Suppressor macrophage (primary cell): ENCODE measurements at places on chromosomes 16 and 17.

DNA sequence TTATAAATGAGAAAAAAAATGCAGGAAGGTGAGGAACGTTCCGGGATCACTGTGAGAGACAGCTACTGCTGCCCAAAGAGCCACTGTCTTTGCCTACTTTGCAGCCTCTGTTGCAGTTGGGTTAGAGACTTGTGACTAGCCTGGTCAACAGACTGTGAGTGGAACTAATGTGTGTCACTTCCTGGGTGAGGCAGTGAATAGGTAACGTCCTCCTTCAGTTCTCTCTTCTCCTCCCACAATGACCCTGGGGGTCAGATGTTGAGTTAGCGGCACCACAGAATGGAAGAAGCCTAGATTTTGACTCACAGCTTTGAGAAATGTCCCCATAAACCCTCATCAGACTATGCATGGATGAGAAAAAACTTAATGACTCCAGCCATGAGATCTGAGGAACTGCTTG lies 5.2 kb downstream of the C16orf46 start:
- DNase-seq: peak; percentile 44

DNA sequence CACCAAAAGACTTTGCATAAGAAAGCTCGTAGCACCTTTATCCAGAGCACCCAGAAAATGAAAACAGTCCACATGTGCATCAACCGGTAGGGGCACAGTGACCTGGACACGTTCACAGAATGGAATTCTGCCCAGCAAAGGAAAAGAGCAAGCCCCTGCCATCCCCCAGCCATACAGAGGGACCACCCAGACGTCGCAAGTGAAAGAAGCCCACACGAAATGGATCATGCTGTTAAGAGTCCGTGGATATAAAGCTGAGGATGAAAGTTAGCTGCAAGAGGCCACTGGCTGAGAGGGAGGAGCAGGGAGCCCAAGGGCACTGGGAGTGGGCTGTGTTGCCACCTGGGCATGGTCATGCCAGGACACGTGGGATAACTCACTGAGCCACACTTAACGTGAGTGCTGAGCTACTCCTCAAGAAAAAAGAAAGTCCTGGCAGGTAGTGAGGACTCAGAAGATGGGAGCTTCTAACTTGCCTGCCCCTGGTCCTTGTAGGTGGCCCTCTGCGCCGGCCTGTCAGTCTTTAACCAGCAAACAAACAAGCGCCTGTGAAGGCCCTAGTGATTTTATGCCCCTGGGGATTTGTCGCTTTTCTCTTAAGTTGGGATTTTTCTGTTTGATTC lies 190.7 kb downstream of the C16orf95 start:
- no peak for DNase-seq

DNA sequence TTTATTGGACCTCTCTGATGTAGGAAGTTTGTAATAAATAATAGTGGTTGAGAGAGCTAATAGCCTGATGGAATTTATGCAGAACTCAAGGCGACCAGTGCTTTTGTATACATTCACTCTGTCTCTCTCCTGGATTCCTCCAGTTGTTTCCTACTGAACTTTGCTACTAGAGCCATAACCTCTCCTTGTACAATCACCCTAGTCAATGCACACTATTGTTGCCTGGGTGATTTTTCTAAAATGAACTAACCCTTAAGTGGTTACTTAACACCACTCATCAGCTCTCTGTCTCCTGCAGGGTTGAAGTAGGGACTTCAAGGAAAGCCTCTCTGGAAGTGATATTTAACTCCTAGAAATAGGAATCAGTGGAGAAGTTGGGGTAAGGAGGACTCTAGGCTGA lies 9.7 kb downstream of the PHKB start:
- DNase-seq: no peak

DNA sequence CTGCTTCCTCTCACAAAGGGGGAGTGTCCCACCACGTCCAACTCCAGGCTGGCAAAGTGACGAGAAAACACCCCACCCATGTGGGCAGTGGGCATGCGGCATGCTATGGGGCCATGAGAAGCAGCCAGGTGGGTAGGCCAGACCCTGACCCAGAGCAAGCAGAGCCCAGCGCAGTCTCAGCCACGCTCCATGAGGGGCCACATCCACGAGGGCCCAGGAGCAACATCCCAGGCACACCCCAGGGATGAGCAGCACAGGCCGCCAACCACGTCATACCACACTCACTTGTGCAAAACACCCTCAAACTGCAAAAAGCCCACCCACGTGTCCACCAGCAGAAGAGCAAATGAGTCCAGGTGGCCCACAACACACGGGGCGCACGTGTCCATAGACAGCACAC lies 117.0 kb downstream of the ZNF778 start:
- no peak for DNase-seq

GRCh38 chr16:85221771-85222154 lies 109.5 kb upstream of the CIBAR2 start:
- no peak for DNase-seq

DNA sequence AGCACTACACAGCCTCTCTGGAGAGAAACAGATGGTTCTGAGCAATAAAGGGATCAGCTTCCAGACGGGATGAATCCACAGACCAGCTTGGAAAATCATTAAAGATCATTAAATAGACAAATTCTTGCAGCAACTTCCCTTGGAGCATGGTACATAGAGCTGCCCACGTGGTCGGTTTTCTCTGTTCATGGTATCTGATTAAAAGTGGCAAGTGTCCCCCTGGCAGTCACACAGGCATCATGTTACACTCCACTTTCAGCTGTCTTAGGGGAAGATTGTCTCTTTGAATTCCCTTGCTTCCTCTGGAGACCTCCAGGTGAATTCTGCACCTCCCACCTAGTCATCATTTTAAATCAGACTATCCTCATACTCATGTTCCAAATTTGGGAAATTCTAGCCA lies 92.2 kb upstream of the CACNG3 start:
- no peak for DNase-seq

DNA sequence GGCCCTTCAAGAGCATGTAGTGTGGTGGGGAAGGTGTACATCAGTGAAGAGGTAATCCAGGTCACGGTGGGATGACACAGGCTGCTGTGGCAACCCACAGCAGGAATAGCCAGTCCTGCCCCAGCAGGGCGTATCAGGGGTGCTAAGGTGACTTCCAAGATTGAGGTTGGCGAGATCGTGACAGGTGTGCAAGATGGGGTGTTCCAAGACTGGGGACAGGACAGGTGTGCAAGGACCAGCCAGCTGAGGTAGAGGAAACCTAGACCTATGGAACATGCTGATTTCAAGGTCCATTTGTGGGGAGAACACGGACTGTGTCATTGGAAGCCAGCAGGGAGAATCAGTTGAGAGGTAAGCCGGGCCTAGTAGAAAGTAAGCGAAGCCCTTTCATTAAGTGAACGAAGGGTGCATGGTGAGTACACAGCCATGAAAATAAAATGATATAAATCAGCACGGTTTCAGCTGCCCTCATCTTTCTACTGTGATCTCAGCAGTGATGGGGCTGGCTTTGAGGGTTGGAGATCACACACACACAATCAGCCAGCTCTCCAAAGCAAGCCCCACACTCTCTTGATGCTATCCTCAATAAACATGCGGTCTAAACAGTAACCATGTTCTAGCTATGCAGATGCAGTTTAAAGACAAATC lies 497.0 kb downstream of the WWOX start:
- DNase-seq: no peak

DNA sequence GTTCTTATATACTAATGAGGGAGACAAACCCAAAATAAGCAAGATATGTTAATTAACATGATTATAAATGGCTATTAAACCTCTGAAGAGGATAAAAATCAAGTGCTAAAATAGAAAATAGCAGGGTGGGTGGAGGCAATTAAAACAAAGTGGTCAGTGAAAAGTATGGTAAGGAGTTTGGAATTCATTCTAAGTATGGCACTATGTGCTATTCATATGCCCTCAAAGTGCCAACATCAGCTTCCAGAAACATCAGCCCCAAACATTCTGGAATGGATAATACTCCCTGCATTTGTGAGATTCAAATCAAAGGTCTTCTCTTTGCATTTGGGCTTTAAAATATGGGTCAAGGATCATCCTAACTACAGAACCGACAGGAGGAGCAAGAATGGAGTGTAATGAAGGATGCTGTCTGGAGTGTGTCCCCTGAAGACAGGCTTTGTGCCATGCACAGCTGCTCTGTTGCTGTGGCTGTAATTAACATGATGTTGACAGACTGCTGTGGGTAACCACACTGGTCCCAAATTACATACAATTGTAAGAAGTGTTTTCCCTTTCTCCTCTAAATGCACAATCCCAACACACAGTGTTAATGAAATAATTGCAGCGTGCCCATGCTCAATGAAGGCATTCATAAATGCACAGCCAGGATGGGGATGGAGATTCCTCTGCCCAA lies 93.1 kb downstream of the VAT1L start:
- DNase-seq: no peak

- no peak for DNase-seq
Measured at GRCh38 chr16:60295451-60295850, 1561.3 kb upstream of the GOT2 start.

DNA sequence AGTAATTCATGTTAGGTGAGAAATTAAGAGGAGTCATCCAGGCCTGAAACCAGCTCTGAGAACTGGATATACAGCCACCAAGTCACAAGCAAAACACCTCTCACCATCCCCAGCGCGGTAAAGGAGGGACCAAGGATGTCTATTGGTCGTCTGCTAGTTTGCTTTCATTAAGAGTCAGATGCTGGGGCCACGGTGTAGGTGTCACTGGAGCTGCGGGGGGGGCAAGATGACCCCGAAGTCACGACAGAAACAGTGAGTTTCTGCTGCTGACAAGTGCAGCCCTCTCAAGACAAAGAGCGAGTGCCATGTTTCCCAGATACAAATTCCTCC lies 790 bp downstream of the NCBP3 start:
- no peak for DNase-seq

DNA sequence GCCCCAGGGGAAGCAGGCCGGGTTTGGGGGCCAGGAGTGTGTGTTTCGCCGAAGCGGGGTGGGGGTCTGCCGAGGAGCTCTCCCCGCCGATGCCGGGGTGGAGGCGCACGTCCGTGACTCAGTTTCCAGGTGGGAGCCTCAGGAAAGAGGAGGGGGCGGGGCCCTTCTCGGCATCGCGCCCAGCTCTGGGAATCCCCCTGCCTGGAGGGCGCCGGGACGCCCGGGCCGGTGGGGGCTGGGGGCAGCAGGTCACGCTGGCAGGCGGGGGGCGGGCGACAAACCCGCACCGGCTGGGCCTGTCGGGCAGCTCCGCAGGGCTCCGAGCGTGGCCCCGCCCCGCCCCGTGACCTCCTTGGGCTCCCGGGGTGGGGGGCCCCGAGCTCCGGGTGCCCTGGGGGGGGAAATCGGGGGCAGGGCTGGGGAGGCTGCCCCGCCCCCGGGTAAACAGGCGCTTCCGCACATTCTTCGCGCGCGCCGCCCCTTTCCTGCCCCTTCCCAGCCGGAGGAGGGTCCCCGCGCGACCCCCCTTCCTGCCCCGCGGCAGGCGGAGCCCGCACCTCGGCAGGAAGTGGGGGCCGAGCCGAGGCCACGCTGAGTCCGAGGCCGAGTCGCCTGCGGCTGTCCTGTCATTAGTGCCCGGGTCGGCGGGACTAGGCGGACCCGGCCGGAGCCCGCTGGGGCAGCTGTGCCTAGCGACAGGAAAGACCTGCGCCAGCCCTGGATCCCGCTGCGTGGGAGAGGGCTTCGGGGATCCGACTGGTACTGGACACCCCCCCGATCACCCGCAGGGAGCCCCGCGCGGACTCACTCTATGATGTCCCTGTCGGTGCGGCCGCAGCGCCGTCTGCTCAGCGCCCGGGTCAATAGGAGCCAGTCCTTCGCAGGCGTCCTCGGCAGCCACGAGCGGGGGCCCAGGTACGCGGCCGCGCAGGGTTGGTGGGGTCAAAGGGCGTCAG lies 9.3 kb downstream of the RIPOR1 start:
- DNase-seq: peak; percentile 79

GRCh38 chr17:2042390-2042847 lies 597 bp downstream of the OVCA2 start:
- peak; percentile 37 for DNase-seq

DNA sequence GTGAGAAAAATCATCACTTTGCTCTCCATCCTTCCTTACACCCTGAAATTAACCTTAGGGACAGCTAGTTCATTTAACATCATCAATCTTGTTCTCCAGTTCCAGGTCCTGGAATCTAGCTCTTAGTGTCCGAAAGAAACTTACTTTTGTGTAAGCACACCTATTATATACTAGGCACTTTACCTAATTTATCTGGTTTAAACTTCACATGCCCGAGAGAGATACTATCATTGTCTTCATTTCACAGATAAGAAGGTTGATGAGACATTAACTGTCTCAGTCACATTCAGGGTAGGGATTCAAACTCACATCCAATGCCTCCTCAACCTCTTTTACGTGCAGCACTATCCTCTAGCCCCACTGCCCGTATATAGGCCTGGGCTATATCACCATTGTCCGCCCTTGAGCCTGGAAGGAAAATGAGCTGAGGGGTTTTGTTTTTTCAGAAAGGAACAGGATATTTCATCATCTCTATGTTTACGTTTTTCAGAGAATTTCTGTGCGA lies 501 bp upstream of the AP2B1 start:
- DNase-seq: no peak

- DNase-seq: peak; percentile 50
Measured at GRCh38 chr17:70169709-70170597, 621 bp downstream of the KCNJ2 start.

DNA sequence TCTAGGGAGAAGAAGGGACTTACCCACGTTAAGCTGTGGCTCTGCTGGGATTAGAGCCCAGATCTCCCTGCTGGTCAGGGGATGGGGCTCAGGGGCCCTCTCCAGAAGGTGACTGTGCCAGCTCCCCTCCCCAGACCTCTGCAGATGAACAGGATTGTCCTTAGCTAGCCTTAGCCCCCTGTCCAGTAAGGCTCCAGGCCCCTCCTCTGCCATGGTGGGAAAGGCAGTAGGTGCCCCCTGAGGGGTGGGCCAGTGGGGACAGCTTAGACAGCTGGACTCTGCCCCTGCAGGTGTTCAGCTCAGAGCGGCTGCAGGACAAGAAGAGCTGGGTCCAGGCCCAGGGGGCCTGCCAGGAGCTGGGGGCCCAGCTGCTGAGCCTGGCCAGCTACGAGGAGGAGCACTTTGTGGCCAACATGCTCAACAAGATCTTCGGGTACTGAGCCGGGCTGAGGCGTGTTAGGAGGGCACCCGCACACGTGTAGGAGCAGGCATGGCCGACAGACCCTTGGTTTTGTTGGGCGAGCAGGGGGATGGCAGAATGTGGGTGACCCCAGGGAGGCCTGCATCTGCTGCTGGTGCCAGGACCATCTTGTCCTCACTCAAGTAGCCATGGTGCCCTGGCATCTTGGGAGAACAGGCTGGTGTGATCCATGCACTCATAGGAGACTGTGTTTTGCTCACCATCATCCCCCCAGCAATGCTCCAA lies 50.9 kb downstream of the MRC2 start:
- no peak for DNase-seq
